Ascending aorta (tissue), 2 donors: ENCODE measurements at places on chromosomes 2 and 18. TPM values are rescaled to one million over a fixed set of nuclear protein-coding genes. Genes with fewer than 3 reads are reported as not detected.

DNA sequence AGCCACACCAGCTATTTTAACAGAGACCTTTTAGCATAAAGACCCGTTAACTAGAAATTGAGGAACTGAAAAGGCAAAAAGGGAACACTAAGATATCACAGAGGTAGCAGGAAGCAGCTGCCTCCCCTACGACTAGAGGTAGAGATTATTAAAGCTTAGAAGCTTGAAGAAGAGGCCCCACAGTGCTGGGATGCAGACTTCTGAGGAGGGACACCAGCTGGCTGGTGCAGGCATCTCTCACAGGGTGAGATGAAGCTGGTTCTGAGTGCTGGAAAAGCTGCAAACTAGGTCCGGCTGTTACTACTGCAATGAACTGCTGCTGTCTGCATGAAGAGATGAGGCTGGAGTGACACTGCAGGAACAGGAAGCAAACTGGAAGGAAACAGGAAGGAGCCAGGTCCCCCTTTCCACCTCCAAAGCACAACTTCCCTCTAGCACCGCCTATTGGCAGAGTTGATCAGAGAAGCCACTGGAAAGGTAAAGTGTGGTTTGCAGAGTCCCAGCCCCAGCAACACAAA lies 61.2 kb upstream of the MRPS9 start:
- DNase-seq = no peak

NMUR1 gene
- 1.8 TPM for total RNA-seq

GRCh38 chr2:130987519-130988425 lies 105.5 kb downstream of the FAM168B start:
- DNase-seq = no peak

DNA sequence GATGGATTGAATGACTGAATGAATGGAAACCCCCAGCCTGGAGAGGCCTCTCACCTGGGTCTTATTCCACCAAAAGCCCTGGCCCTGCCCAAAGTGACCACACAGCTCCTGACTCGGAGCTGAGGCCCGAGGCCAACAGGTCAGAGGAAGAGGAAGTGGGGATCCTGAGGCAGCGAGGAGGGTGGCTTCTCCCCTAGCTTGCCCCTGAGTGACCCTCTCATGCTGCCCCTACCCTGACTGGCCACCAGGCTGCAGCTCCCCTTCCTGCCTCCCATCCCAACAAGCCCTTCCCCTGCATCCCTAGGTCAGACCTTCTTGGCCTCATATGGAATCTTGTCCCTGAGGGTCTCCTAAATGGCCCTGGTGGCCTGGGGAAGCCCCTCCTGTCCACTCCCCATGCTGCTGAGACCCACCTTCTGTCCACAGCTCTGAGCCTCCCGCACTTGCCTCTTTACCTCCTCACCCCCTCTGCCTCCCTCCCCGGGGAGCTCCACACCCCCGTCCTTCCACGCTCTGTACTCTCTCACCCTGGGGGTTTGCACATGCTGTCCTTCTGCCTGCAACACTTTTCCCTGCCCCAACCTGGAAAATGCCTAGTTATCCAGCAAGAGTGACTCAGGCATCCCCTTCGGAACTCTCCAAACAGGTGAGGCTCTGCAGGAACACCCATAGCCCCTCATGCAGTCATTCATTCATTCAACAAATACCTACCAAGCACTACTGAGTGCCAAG lies 134.8 kb upstream of the HDAC4 start:
- DNase-seq = no peak
